Neural crest cell (in vitro differentiated cells): ENCODE measurements at places on chromosomes 2 and 18. TPM values are rescaled to one million over a fixed set of nuclear protein-coding genes. Genes with fewer than 3 reads are reported as not detected.

Gene DES
- 0.28 TPM in 1 of 2 replicates, not detected in the other for total RNA-seq

Gene IL36A
- total RNA-seq: not detected in 2 replicates

Gene NCKAP5
- total RNA-seq: 22.8 and 27.9 TPM in 2 replicates

Gene VWC2L
- total RNA-seq: 0.11 and 0.23 TPM in 2 replicates

Gene GAL3ST2
- 0.28 TPM in 1 of 2 replicates, not detected in the other for total RNA-seq

Gene DSC3
- 0.09 and 0.16 TPM in 2 replicates for total RNA-seq

Gene CXCR1
- not detected in 2 replicates for total RNA-seq

DNA sequence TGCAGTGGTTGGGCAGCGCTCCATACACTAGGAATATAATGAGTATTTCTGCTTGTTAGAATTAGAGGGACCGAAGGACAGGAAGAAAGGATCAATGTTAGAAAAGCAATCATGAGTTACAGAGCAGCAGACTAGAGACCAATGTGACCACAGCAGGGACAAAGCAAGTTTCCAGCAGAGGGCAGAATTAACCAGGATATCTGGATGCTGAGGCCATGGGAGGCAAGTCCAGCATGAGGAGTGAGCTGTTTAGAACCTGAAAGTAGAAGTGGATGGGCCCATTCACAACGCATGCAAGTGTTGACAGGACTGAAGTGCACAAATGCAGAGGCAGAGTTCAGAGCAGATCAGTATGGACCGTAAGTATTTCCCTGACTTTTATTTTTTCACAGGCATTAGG, 910.4 kb upstream of the GYPC start:
- peak; percentile 41 for DNase-seq

DNA sequence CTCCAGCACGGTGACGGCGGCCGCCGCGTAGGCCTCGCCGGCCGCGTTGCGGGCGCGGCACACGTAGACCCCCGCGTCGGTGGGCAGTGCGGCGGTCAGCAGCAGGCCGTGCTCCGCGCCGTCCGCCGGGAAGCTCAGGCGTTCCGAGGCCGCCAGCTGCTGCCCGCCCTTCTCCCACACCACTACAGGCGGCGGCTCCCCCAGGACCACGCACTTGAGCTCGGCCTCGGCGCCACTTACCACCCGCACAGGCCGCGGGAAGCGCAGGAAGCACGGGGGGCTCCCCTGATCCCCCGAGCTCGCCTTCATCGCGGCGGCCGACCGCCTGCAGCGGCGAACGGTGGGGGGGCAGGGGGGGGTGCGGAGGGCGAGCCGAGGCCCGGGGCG, 422 bp downstream of the OBSL1 start:
- DNase-seq: no peak

DNA sequence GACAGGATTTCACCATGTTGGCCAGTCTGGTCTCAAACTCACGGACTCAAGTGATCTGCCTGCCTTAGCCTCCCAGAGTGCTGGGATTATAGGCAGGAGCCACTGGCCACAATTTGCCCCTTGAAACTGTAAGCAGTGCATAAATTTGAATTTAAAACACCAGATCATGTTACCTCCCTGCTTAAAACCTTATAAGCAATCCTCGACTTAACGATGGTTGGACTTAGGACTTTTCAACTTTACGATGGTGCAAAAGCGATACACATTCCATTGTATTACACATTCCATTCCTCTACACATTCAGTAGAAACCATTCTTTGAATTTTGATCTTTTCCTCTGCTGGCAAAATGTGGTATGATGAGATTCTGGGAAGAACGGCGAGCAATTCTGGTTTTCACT, 23.2 kb upstream of the EFR3B start:
- no peak for DNase-seq

DNA sequence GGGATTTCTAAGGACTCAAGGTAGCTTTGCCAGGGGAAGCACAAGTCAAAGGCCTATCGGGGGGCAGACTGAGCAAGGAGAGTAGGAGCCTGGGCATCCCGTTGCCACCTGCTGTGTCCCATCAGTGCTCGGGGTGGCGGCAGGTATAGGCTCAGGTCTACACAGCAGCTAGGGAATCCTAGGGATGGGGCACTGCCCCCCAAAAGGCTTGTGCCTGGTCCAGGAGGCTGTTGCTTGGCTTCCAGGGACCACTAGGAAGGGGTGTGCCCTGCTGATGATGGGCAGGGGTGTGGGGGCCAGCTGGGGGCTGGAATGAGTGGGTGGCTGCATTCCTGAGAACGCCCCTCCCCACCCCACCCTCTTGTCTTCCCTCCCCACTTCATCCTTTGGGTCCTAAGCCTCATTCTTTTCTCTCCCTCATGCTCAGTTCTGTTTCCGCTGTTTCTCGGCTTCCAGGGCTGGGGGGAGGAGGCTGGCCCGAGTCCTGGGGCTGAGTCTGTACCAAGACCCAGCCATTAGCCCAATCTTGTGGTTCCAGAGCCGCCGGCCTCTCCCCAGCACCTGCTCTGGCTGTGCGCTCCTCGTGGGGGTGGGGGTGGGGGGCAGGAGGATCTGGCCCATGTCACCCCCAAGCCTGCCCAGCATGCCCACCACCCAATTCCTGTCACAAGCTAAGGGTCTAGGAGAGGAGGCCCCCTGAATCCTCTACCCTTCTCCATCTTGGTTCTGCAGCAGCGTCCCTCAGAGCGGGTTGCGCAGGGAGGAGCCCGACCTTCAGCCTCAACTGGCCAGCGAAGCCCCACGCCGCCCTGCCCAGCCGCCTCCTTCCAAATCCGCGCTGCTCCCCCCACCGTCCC, 12.8 kb downstream of the SPEG start:
- no peak for DNase-seq

- DNase-seq: no peak
These were observed 468.3 kb downstream of the EIPR1 start for GRCh38 chr2:2909086-2910035.

DNA sequence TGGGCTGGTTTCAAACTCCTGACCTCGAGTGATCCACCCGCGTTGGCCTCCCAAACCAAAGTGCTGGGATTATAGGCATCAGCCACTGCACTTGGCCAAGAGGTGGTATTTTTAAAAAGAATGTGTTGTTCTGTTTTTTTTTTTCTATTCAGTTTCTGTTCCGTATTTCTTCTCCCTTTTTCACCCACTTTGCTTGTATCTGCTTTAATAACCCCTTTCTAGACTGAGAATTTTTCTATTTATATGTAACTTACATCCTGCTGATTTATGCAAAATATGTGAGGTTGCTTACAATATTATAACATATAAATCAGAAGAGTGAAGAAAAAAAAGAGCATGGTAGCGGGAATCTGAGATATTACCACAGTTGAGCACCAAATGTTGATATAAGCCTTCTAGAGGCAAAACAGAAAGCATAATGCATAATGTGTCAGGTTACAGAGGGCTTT, 17.2 kb upstream of the LYPD6B start:
- no peak for DNase-seq

- DNase-seq: no peak
These were observed 194.9 kb upstream of the KYNU start for GRCh38 chr2:142682528-142682927.

- peak; percentile 36 for DNase-seq
These were observed at the start of gene MTLN for GRCh38 chr2:110211938-110212858. Gene MTLN, minus strand, starts transcription at chr2:110212547. Its CDS starts 22 bp downstream, at chr2:110212525.

GRCh38 chr2:429142-429541, 141.3 kb upstream of the ALKAL2 start:
- no peak for DNase-seq

GRCh38 chr2:144325086-144325485, 194.8 kb downstream of the ZEB2 start:
- no peak for DNase-seq

DNA sequence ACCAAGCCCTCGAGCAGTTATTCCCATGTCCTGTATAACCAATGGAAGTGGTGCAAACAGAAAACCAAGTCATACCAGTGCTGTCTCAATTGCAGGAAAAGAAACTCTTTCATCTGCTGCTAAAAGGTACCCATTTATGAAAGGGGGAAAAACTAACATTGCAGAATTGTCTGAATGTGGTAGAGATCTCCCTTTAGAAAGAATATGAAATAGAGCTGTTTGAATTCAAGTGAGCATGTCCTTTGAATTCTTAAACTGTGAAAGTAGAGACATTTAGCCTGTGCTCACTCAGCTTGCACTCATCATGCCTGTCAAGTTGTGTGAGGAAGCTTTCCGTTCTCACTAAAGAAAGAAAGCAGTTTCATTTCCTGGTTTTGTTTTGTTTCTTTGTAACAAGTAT, 87.4 kb downstream of the EML4 start:
- no peak for DNase-seq

DNA sequence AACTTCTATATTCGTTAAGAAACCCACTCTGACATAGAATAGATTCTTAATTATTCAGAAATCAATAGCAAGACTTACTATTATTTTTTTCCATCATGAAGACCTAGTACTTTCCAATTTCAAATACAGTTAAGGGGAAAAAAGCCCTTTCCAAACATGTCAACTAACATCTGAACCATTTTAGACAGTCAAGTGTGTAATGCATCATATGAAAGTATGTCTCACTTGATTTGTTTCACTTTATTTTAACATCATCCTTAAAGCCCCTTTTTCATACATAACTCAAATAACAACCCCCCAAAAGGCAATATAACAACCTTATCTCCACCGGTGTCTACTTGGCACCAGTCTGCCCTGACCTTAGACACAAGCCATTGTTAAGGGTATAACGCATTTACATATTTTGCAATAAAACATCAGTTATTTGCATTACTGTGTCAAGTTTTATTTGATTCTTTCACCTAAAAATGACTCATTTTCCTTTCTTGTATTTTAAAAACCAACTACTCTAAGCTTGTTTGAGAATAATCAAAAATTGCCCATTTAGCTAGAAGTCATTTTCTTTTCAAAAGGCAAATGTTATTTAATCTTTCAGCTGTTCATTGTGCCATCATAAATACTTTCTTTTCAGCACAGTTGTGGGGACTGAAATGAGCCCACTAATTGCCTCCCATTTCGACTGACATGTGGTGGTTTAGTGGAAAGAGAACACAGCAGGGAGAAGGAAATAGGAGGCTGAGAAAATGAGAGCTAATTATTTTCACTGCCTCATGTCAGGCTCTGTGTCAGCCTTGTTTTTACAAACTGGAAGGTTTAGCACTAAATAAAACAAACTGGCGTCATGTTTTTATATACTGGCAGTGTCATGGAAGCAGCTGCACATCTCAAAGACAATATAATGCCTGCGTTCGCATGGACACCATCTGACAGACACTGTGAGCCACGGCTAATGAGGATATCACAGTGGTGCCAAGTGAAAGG, 104.7 kb upstream of the CDCA7 start:
- no peak for DNase-seq

GRCh38 chr2:189552991-189553404, 27.6 kb downstream of the SLC40A1 start:
- DNase-seq: no peak

GRCh38 chr2:216490061-216490460, 8.6 kb upstream of the RPL37A start:
- DNase-seq: no peak

- DNase-seq: no peak
These were observed 2.1 kb downstream of the DNAH7 start for GRCh38 chr2:196066291-196067087.

DNA sequence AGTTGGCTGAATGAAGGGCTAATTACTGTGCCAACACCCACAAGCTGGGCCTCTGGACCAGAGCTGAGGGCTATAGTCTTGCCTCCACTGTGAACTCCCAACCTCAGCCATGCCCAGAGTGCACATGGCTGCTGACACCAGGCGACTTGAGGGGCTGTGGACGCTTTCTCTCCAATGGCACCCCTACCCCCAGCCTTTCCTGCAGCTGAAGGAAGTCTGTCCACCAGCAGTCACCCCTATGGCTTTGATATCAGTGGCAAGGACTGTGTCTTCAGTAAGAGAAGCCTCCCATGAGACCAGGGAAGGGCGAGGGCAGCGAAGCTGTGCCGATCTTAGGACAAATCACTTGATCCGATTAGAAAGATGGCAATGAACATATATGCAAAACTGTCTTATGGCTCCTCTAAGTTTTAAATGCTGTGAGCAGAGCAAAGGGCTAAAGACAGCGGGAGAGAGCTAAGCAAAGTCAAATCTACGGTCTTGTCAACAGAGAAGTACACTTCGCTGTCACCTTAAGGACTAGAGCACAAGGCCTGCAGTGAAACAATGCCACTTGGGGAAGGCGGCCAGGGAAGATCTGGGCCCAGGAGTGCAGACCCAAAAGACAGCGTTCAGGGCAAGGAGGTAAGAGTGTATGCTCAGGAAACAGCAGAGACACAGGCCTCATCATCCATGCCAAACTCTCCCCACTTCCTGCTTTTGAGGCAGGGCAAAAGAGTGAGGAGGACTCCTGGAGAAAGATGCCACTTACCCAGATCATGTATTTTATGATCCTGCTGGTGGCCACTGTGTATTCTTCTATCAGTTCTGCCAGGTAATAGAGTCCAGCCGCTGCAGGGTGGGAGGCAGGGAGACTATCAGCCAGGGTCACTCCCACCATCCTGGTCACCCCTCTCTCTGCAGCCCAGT, 1.5 kb downstream of the TEX261 start:
- no peak for DNase-seq

DNA sequence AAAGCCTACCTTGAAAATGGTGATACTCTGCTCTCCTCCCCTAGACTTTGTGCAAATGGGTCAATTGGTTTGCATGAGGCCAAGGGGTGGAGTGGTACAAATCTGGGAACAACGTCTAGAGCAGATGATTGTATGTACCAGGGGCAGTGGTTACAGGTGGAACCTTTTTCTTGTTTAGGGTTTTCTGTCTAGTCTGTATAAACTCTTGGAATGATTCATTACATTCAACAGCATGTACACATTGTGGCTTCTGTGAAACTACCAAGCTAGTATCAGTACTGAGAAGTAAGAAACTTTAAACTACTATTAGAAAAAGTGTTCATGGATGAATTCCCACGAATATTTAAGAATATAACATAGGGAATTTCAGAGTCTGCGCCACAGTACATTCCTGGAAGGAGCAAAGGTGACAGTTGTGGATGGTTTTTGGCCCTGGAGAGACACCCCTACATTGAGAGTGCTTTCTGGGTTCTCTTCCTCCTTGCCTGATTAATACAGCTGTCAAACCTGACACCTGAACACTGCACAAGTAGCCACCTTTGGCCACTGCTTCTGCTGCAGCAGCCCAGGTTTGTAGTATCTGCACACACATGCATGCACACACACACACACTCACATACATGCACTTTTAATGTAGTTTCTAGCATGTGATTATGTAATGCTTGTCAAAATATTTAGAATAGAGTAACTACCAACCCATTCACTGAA, 30.0 kb downstream of the CFAP221 start:
- DNase-seq: no peak

- DNase-seq: no peak
These were observed 37.0 kb downstream of the PIK3C3 start for GRCh38 chr18:41992066-41992465.

DNA sequence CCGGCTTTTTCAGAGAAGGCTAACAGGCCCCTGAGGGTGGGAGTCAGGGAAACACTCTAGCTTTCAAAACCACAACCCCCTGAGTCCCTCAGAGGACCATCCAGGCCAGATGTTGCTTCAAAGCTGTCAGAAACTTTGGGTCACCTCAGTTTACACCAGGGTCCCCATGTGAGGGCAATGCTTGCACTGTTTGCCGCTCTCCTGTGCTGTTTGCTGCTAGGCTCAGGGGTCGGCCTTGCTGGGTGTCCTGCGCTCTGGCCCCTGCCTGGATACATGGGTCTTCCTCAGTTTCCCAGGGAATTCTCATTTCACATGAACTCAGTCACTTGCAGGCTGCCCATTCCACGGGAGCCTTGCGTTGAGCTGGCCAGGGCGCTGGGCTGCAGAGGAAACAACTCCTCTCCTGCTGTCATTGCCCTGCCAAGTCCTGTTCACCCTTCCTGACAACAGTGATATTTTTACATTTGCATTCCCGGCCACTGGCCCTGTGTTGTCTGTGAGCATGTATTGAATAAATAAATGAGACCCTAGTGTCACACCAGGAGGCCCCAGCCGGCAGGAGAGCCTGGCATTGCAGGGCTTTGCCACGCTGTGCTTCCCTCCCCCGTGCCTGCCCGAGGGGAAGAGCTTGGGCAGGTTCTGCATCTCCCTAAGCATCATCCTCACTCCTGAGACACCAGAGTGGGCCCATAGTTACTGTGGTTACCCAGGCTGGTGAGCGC, 73.2 kb upstream of the RAB6C start:
- DNase-seq: no peak
